GM12865 (cell line): ENCODE measurements at places on chromosomes 1 and 21.

GRCh38 chr21:42626171-42626570, 27.2 kb upstream of the PDE9A start:
- no peak for DNase-seq

- no peak for DNase-seq
These were observed 82.4 kb upstream of the TLR5 start for GRCh38 chr1:223225481-223225880.

GRCh38 chr21:42112857-42113256, 41.7 kb downstream of the UMODL1 start:
- DNase-seq = no peak

DNA sequence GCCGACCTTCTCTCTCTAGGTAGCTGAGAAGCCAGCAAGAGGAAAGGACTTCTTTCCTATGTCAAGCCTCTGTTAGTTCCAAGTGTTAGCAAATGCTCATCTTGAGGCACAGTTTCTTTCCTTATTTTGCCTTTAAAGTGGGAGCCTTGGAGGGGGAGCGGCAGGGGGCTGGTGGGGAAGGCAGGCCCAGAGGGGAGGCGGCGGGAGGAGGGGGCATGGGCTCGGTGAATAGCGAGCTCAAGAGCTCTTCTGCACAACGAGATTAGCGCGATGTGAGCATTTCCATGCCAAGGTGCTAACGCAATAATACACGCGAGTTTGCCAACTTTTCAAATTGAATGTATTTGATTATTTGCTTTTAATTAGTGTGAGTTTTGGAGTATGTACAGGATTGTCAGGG, 372.6 kb downstream of the RPS6KC1 start:
- no peak for DNase-seq

DNA sequence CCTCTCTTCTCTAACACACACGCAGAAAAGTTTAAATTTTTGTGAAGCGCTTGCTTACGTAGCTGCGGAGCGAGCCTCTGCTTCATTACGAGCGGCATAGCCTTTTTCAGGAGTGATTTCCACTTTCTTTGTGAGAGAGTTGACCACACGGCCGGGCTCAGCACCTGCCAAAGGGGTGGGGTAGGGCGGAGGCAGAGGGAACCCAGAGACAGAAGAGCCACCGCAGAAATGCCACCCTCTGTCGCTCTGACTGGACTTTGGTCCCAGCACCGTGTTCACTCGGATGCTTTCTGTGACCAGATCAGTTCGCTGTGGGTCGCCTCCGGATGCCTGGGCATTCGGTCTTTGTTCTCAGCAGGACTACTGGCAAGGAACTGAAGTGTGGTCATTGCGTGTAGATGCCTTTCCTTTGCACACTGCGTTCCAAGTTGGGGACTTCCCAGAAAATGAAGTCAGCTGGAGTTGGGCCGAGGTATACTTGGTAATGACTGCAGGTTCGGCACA, 883 bp downstream of the CHODL start:
- DNase-seq = no peak

- DNase-seq = no peak
These were observed 4.0 kb upstream of the GBP2 start for GRCh38 chr1:89129911-89130310.

GRCh38 chr1:220137019-220137786, 43.3 kb downstream of the IARS2 start:
- no peak for DNase-seq

- DNase-seq = no peak
These were observed 104.4 kb downstream of the TM2D1 start for GRCh38 chr1:61620536-61620935.

DNA sequence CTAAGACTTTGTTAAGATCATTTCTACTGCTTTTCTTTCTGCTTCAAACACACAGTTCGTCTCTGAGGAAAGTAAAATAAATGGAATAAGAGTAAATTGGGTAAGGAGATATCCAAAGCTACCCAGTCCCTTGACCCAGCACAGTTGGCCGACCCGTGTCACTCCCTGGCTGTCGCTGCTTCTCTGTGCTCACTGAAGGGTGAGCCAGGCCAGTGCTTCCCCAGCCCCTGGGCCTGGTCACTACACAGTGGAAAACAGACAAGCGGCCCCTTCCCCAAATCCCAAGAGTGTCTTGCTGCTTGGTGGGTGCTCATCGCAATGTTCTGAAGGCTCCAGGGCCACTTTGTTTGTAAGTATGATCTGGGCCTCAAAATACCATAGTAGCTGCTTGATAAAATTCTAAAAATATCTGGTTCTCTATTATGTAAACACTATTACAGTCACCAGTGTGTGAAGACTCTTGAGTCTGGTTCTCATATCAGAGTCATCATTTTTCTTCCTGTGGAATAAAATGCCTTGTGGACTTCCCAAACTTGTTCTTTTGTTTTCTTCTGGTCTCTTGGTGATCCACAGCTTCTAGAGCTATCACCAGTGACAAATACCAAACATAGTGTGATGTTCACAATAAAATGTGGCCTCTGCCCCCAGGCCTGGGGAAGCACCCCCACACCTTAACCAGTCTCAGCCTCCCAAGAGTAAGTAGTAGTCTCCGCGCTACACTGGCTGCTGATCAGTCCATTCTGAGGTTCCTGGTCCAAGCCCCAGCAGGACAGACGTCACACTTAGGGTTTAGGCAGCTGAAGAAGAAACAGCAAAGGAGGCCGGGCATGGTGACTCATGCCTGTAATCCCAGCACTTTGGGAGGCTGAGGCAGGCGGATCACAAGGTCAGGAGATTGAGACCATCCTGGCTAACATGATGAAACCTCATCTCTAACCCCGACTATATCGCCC, 106.2 kb downstream of the DHRS3 start:
- DNase-seq = no peak

DNA sequence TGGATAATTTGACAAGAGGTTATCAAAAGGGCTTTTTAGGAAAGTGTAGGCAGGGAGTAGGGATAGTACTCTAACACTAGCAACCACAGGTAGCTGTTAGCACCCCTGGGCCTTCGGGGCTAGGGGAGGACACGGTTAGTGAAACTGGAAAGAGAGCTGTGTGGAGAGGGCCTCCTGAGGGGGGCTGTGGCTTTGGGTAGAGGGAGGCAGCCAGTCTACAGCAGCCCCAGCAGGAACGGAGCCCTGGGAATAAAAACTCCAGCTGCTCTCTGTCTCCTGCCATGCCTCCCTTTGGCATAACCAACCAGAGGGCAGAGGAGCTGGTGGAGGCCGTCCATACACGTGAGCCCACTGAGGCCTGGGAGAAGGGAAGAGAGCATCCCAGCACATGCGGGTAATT, 223.2 kb downstream of the FOXD2 start:
- no peak for DNase-seq

GRCh38 chr1:184270556-184270955, 116.3 kb upstream of the C1orf21 start:
- DNase-seq = no peak

- no peak for DNase-seq
These were observed 71.5 kb upstream of the RGS2 start for GRCh38 chr1:192737306-192737705.

DNA sequence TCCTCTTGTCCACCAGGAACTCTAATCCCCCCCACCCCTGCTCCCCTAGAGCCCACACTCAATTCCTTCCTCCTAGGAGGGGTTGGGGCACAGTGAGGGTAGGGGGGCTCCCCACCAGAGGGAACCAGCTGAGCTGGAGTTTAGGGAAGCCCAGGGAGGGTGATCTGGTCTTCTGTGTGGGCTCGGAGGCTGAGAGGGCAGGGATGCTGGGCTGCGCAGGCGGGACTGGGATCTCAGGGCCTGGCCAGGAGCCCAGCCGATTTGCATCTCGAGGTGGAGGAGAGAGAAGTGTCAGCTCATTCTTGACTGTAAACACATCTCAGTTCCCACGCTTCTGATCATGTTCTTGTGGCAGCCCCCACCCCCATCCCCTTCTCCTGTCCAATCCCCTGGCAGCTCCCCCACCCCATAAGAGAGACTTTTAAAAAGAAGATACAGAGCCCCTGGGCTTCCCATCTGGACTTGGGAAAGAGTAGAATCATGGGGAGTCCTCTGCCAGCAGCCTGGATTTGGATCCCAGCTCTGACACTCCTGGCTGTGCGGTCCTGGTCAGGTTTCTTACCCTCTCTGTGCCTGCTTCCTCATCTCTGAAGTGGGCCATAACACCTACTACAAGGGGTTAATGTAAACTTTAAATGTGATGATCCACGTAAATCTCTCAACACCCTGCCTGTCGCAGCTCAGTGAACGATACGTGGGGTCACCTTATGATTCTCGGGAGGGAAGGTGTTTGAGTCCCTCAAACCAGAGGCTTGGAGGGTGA, 6.6 kb downstream of the PEAR1 start:
- DNase-seq = peak; percentile 17

GRCh38 chr1:46530791-46531409, 20.5 kb downstream of the KNCN start:
- DNase-seq = no peak

GRCh38 chr1:211236633-211237320, 22.4 kb upstream of the RCOR3 start:
- DNase-seq = no peak

DNA sequence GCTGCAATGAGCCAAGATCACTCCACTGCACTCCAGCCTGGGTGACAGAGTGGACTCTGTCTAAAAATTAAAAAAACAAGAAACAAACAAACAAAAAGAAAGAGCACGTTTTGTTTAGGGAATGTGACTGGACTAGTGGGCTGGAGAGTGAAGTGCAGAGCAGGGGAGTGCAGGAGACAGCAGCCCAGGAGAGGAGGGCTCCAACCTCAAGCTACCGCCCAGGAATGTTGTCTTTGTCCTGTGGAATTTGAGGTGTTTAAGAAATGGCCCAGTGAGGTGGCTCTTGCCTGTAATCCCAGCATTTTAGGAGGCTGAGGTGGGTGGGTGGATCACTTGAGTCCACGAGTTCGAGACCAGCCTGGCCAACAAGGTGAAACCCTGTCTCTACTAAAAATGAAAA, 42.4 kb upstream of the MTF2 start:
- DNase-seq = no peak

GRCh38 chr1:68234094-68234493, 1.8 kb upstream of the WLS start:
- no peak for DNase-seq

GRCh38 chr1:203442821-203443220, 32.8 kb upstream of the PRELP start:
- DNase-seq = no peak
